ENCODE measurements at places on chromosomes 6 and 20.

DNA sequence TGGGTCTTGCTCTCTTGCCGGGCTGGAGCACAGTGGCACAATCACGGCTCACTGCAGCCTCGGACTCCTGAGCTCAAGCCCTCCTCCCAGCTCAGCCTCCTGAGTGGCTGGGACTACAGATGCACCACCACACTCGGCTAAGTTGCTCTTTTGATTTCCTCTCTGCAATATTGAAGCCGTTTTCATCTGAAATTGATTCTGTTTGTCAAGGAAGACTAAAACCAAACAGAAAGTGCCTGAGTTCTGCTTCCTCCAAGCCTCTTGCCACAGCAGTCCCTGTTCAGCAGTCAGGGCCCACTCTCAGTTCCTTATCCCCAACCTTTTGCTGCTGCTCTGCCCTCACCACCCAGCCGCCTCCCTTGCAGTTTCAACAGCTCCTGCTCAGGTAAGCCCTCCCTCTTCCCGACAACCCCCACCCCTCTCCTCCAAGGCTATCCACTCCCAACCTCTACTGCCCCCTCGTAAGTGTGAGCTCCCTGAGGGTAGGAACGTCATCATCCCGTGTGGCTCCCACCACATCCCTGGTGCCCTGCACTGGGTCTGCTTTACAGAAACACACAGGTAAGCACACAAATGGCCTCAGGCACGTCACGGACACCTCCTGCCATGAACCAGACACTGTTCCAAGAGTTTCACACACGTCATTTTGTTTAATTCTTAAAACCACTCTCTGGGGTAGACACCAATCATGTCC, 70.7 kb upstream of the TAB2 start:
- peak; percentile 48 for DNase-seq

- no peak for DNase-seq
Measured at GRCh38 chr6:135935941-135936601, 84.6 kb downstream of the PDE7B start.

DNA sequence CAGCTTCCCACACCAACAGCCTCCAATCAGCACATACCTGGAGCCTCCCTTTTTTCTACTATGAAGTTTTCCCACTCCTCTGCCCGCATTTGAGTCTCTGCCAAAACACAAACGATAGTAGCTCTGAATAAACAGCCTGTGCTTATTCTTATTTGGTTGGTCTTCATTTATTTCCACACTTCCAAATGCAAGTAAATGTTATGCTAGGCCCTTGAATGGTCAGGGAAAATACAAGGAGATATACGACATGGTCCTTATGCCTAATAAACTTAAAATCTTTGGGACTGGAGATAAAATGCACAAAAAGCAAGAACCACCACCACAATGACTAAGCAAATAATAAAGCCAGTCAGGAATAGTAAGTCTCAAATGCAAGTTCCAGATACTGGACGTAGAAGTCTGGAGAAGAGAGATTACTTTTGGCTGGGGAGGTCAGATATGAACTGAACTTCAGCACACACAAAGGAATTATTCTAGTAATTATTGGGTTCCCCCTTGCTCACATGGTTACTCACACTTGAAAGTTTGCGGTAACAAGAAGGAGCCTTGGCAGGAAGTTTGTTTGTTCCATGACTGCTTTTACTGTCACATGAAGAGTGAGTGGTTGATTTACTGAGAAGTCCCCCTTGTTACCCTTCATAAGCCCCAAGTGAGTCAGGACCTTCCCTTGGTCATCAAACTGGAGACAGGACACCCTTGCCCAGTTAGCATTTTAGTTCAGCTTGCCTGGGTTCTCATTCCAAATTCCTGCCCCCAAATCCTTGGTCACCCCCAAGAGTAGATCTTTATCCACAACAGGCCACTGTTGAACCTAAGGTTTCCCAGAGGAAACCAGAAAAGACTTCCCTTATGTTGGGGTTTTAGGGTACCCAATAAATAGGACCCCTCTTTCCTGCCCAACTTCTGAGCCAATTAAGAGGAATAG, 511.2 kb upstream of the JARID2 start:
- DNase-seq = peak; percentile 98

- DNase-seq = peak; percentile 54
Measured at GRCh38 chr6:161265554-161265953, 8.3 kb downstream of the AGPAT4 start.

GRCh38 chr6:167141667-167142432, 15.9 kb downstream of the GPR31 start:
- DNase-seq = peak; percentile 54
